Fibroblast of lung (primary cell): ENCODE measurements at places on chromosomes 3 and 15.

- DNase-seq: no peak
Measured at GRCh38 chr3:55435491-55435890, 51.6 kb downstream of the WNT5A start.

- DNase-seq: no peak
Measured at GRCh38 chr3:79461129-79461792, 306.5 kb downstream of the ROBO1 start.

DNA sequence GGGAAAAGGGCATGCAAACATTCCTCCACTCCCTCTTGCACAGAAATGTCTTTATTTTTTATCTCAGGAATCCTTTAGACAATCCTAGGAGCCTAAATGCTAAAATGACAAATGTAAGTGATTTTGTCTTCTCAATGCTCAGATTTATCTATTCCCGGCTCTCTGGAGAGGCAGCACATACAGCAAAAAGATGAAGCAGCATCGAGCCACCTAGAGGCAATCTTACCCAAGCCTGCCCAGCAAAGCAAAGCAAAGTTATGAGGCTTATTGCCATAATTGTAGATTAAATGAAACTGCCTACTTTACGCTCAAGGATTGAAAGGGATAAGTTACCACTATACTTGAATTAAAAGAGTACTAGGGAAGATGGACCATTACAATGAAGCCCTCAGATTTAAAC is 750.4 kb upstream of the NR2F2 start:
- no peak for DNase-seq

DNA sequence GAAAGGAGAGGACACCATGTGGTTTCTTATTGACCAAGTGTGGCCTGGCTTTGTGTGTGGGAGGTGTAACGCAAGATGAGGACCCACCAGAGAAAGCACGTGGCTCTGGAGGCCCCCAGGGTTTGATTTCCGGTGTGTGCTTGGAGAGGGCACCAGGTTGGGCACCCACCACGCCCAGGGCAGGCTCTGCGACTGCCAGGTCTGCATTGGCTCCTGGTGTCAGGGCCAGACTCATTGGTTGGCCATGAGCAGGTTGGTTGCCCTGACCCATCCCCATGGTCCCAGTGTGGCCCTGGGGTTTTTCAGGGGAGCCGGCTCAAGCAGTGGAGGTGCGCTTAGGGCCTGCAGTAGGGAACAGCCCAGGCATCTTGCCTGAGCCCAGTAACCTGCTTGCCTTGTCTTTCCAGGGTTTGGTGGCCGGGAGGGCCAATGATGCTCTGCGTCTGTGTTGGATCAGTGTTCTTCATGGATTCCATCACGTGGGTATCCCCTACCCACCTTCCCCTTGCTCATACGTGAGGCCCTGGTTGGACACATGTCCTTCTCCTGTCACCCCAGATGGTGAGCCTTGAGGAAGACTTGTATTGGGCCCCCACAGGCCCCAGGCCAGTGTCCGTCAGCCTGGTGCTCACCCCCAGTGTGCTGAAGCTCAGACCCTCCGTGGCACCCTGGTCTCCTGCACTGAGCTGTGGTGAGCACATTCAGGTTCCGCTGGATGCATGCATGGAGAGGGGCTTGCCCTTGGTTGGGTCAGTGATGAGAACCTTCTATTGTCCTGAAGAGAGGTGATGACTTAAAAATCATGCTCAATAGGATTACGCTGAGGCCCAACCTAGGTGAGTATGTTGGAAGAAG is 193.9 kb downstream of the UBE3A start:
- no peak for DNase-seq

DNA sequence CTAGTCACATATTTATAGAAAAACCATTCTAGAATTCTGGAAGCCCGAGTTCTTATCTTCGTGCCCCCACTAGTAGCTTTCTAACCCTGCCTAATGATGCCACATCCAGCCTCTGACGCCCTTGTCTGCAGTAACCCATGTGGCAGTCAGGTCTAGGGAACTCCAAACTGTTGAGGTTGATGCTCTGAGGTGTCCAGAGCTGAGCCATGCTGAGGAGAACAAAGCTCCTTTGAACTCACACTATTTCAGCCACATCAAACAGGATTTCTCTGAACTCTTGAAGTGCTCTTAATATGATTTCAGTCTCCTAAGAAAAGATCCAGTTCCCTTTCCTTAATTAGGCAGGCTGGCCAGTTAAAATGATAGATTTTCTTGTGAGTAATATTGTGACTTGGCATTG is 150.5 kb upstream of the ST8SIA2 start:
- no peak for DNase-seq

DNA sequence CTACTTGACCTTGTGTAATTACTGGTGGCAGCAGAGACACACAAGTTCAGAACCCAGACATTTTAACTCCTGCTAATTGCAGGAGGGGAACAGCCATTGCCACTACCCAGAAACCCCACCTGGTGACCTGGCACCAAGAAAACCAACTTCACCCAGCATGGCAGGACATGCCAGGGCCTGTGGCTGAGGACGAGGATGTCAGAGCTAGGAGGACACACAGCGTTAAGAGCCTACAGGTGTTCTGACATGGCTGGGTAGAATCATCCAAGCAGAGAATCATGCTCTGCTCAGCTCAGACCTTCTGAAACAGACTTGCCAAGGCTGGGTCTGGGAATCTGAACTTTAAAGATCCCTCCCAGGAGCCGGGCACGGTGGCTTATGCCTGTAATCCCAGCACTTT is 11.7 kb upstream of the SPATA12 start:
- no peak for DNase-seq

GRCh38 chr3:54342676-54343075 is 220.3 kb downstream of the CACNA2D3 start:
- DNase-seq: no peak

DNA sequence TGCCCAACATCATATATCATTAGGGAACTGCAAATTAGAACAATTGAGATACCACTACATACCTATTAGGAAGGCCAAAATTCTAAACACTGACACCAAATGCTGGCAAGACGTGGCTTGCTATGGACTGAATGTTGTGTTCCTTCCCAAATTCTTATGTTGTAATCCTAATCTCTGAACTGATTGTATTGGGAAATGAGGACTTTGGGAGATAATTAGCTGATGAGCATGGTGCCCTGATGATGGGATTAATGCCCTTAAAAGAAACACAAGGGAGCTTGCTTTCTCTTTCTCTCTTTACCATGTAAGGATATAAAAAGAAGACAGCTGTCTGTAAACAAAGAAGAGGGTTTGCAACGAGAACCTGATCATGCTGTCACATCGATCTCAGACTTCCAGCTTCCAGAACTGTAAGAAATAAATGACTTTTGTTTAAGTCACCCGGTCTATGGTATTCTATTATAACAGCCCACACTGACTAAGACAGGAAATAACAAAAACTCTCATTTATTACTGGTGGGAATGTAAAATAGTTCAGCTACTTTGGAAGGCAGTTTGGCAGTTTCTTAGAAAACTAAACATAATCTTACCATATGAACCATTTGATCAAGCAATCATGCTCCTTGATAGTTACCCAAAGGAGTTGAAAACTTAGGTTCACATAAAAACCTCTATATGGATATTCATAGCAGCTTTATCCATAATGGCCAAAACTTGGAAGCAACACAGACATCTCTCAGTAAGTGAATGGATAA is 458.3 kb upstream of the CBLB start:
- peak; percentile 49 for DNase-seq
